ENCODE measurements at places on chromosomes 12 and 14. TPM values are rescaled to one million over a fixed set of nuclear protein-coding genes. Genes with fewer than 3 reads are reported as not detected.

GUCY2C gene
- total RNA-seq = not detected

GRCh38 chr12:15728118-15728598, 61.0 kb downstream of the EPS8 start:
- DNase-seq = peak; percentile 67

- DNase-seq = peak; percentile 71
Measured at GRCh38 chr12:132084621-132085290, 59.4 kb downstream of the DDX51 start.

DNA sequence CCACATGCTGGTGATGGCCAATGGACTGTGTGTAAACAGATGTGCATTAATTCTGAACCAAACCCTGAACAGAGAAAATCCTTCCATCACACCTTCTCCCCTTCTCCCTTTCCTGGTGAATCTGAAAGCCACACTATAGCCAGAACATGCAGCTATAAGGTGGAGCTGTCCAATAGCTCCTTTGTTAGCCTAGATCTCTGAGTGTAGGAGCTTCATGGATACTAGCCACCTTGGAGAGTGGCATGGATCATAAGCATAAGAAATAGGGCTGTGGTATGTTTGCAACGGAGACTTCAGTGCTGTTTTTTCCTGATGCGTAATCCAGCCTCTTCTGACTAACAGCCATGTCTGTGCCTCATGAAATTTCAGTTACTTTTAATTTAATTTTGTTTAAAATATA, 364.5 kb downstream of the BTG1 start:
- DNase-seq = peak; percentile 44

- no peak for DNase-seq
Measured at GRCh38 chr14:96683562-96684289, 113.5 kb upstream of the VRK1 start.

SLC38A1 gene
- 87.3 TPM for total RNA-seq

ING4 gene
- 53.8 TPM for total RNA-seq

- no peak for DNase-seq
Measured at GRCh38 chr12:120239776-120240494, 25.6 kb downstream of the PXN start.

GRCh38 chr12:54993181-54993835, 8.7 kb upstream of the TESPA1 start:
- DNase-seq = peak; percentile 69

- DNase-seq = no peak
Measured at GRCh38 chr12:107778383-107779025, 4.0 kb downstream of the ASCL4 start.

GRCh38 chr12:76288218-76288617, 60.0 kb downstream of the BBS10 start:
- DNase-seq = no peak

- DNase-seq = no peak
Measured at GRCh38 chr12:9632766-9633165, 25.1 kb upstream of the KLRB1 start.

DNA sequence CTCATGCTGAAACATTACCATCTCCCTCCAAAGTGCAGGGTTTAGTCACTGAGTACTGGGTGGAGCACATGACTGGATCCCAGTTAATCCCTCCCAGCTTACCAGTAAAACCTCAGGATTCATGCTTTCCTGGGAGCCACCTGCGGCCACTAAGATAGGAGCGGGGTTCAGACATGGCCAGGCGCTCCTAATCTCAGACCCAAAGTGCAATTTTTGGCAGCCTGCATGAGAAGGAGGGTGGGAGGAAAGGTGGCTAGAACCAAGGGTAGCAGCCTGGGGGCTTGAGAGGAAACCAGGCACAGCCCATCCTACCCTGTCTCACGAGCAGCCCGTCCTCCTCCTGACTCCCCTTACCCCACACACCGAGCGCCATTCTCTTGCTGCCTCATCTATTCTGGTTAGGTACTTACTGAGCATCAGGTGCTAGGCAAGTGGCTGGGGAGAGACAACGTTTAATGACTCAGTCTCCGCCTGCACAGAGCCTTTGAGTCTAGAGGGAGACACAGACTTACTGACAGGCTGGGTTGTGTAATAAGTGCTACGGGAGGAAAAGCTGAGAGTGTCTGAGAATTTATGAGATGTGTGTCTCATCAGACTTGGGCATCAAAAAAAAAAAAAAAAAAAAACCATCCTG, 9.9 kb downstream of the GPRC5A start:
- DNase-seq = peak; percentile 66

GRCh38 chr12:102023343-102023930, 38.4 kb downstream of the WASHC3 start:
- DNase-seq = peak; percentile 41

SAV1 gene
- total RNA-seq = 30.5 TPM

DNA sequence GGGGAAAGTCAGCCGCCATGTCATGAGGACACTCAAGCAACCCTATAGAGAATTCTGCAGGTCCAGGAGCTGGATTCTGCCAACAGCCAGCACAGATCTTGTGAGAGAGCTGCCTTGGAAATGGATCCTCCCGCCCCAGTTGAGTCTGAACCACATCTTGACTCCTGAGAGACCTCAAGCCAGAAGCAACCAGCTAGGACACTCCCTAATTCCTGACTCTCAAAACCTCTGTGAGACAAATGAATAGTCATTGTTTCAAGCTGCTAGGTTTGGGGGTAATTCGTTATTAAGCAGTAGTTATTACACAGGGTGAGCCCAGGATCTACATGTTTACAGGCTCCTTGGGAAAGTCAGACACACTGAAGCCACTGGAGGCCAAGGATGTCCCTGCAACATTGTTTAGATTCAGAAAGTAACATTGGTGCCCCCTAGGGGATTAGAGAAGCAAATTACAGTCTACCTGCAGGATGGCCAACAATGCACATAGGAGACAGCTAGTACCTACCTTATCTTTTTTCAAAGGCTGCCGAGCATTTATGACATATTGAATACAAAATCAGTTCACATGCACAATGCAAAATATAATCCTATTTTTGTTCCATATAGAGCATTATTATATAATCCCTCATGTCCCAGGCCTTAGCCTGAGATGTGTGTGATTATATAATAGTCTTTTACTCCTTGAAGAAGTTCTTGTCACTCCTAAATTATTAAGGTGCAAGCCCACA, 57.9 kb upstream of the FICD start:
- peak; percentile 78 for DNase-seq

- DNase-seq = no peak
Measured at GRCh38 chr12:23950775-23951451, 1.4 kb upstream of the SOX5 start.

CCDC175 gene
- total RNA-seq = not detected

DNA sequence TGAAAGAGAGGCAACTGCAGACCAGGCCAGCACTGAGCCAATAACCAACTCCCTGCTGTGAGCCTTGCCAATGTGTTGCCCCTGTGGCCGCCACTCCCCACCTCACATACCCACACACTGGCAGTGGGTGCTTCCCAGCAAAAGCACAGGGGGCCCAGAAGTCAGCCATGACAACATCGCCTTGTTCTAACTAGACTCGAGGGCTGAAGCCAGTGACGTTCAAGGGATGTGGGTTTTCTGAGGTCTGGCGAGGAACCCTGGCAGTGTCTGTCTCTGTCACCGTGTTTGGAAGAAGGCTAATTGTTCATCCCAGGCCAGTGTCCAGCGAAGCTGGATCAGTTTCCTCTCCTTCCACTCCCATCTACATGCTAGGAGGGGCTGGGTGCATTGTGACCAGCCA, 311.8 kb upstream of the AMIGO2 start:
- DNase-seq = no peak

GRCh38 chr14:35391388-35391710, 13.2 kb downstream of the NFKBIA start:
- DNase-seq = no peak

Measured in myocyte (in vitro differentiated cells).